ENCODE measurements at places on chromosomes 13 and 19. TPM values are rescaled to one million over a fixed set of nuclear protein-coding genes. Genes with fewer than 3 reads are reported as not detected.
A peak's percentile ranks its signal among the peaks of the same experiment; 100 is the strongest.

DNA sequence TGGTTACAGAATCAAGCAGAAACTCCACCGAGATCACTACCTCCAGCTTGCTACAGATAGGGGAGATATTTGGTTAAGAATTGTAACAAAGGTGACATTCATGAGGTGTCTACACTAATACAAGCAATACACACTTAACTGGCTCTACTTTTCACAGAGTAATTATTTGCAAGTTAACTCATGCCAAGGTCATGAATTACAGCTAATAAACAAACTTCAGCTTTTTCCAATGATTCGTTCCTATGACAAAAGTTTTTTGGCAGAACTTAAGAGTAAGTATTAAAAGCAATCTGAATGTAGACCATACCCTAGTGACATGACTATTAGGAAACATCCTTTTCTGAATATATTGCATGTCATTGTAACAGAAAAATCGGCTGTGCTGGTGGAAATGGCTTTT, 72.1 kb downstream of the LHFPL6 start:
- peak; percentile 45 for DNase-seq

GRCh38 chr13:68199271-68199670, 969.1 kb upstream of the PCDH9 start:
- no peak for DNase-seq

TYROBP gene
- total RNA-seq, result not detected

VMAC gene
- 3.2 TPM for total RNA-seq

DNA sequence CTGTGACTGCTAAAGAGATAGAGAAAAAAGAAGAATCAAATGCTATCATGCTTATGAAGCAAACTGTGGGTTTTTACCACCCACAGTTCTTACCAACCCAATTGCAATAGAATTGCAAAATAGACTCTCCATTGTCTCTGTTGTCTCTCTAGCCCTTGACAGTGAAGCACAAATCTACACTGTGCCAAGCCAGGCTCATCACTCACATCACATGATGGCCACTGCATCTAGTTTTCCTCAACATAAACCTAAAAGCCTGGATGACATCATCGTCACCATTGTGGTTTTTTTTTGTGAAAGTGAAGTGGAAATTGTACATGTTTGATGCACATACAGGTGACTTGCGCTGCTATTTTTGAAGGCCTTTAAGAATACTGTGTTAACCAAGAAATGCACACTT, 56.1 kb downstream of the KL start:
- peak; percentile 20 for DNase-seq

- no peak for DNase-seq
Measured at GRCh38 chr13:49657241-49657641, 28.9 kb downstream of the ARL11 start.

GRCh38 chr13:88031980-88032559, 360.9 kb downstream of the SLITRK5 start:
- no peak for DNase-seq

DNA sequence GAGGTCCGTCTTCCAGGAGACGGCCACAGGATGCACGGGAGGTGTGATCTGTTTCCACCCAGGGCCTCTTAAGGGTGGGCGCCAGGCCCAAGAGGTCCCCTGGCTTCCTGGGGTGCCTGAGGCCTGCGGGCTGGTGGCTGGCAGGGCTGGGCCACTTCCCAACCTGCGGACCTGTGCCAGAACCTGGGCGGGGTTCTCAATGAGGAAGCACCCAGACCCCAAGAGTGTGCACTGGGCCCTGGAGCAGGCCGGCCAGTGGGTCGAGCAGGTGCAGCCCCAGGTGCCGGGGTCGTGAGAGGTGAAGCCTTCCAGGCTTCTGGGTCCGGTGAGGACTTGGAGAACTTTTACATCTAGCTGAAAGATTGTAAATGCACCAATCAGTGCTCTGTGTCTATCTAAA, 6.7 kb upstream of the MICU2 start:
- DNase-seq, result no peak

DNA sequence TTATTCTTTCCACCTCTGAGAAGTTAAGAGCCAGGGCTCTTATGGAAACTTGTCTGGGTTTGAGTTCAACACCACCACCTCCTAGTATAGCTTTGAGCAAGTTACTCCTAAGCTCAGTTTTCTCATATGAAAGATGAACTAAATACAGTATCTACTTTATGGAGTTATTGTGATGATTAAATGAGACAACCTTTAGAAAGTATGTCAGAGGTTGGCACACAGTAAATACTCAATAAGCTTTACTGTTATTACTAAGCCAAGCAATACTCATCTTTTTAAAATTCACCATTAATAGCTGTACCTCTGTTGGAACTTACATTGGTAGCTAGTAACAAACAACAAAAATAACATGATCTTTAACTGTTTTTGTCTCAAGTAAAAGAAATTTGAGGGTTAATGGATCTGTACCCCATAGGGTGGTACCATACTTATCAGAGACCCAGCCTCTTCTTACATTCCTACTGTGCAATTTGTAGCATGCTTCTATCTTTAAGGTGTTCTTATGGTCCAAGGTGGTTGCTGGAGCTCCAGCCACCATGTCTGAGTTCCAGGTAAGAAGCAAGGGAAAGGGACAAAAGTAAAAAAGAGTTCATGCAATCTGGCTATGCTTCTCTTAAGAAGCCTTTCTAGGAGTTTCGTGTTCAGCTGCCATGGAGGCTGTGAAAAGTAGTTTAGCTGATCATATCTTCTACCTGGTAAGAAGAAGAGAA, 24.1 kb upstream of the NDFIP2 start:
- DNase-seq, result no peak

DNA sequence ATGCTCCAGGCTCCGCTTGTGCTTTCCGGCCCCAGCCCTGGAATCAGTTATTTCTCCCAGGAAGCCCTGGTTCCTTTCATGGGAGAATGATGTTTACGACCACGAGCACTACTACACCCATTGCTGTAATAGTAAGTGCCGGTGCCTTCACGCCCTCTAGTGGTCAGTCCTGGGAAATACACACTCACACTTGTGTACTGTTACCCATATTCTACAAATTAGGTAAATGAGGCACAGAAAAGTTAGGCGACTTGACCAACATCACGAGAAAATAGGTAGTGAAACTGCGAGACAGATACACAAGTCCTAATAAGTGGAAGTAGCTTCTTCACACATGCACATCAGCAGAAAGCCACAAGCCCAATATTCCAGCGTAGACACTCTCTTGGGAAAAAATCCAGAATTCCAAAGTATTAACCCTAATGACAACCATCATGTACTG, 21.7 kb downstream of the CEACAM21 start:
- DNase-seq, result peak; percentile 70
